ENCODE measurements at places on chromosomes 11 and 22.

- DNase-seq, result no peak
Observed at GRCh38 chr22:30054067-30054763, 26.0 kb upstream of the HORMAD2 start.

DNA sequence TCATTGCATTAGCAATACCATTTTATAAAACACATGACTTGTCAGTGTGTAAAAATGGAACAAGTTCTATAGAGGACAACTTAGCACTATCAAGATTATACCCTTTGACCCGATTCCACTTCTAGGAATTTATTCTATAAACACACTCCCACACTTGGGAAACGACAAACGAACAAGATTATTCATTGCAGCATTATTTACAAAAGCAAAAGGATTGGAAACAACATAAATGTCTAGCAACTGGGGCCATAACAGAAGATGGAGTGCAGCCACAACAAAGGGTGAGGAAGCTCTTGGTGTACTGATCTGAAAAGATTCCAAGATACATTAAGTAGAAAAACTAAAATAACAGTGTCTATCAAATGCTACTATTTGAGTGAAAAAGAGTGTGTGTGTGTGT is 2.3 kb upstream of the IRAG1 start:
- no peak for DNase-seq

- no peak for DNase-seq
Observed at GRCh38 chr22:28223826-28224225, 304.8 kb upstream of the PITPNB start.

GRCh38 chr11:118200901-118201680 is 23.7 kb downstream of the JAML start:
- DNase-seq, result no peak

DNA sequence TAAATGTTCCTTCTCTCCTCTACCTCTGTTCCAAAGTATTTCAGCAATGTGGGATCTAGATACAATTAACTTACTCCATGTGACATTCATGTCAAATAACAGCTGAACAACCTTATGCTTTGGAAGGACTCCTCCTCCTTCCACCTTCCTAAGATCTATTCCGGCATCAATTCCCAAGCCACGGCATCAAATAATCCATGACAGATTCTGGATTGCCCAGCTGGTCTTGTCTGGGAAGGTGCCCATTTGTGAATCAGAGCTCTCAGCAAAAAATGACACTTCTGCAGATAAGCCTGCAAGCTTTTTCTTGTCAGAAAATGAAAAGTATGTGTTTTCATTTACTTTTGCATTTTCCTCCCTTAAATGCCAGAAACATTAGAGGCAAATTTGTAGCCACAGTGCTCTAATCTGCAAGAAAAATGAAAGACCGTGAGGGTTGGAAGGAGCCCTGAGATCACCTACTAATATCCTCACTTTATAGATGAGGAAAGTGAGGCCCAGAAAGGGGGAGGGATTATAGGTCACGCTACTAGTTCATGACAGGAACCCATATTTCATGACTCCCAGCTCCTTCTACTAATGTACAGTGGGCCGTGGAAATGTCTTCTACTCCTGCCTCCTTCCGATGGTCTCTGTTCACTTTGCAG is 124.0 kb downstream of the ME3 start:
- DNase-seq, result no peak

GRCh38 chr11:64122411-64123410 is 43.2 kb downstream of the MACROD1 start:
- peak; percentile 89 for DNase-seq

- no peak for DNase-seq
Observed at GRCh38 chr11:131299598-131300438, 70.6 kb upstream of the NTM start.

GRCh38 chr11:118892514-118892913 is 8.8 kb downstream of the CXCR5 start:
- DNase-seq, result no peak

DNA sequence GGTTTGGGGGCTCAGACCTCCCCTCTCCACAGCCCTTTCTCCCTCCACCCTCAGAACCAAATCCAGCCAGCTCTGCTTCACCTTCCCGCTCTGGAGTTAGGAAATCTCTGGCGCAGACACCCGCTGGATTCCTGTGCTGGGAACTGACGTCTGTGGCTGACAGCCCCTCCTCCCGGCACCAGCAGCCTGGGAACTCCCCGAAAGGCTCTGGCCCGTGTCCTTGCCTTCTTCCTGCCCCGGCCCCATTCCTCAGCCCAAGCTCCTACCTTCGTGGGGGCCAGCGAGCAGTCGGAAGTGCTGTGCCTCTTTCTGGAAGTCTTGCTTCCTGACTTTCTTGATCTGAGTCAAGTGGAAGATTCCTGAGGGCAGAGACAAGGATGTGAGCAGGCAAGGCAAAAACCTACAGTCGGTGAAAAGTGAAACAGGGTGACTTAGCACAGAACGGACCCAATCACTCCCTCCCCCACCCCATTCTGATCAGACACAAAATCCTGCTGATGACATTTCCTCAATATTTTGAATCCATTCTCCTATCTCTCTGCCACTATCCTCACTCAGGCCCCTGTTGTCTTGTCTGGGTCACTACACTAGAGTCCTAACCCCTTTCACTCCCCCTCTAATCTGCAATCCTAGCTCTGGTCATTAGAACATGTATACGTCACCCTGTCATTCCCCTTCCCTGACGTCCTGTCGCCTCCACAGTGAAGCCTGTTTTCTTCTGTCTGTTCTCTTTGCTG is 34.1 kb downstream of the CHRDL2 start:
- no peak for DNase-seq

DNA sequence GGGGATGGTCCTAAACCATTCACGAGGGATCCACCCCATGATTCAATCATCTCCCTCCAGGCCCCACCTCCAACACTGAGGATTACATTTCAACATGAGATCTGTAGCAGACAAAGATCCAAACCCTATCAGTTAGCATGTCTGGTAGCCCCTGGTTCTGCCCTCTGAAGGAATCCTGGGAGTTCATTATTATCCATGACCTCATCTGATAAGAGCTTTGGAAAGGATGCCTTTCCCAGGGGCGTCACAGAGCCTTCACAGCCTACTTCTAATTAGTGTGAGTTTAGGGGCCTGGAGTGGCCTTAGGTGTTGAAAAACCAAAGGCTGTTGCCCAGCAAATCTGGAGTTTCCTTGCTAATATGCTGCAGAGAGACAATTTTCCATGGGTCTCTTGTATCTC is 8.6 kb upstream of the EIF3M start:
- no peak for DNase-seq

GRCh38 chr22:24525416-24526037 is 29.4 kb downstream of the GUCD1 start:
- peak; percentile 59 for DNase-seq

GRCh38 chr11:1553808-1554594 is 18.1 kb downstream of the DUSP8 start:
- no peak for DNase-seq

GRCh38 chr11:18461909-18462308 is 6.3 kb downstream of the LDHAL6A start:
- no peak for DNase-seq
